ENCODE measurements at places on chromosomes 7 and 10.
A peak's percentile ranks its signal among the peaks of the same experiment; 100 is the strongest.

GRCh38 chr10:91123261-91123660 is 97.2 kb upstream of the PCGF5 start:
- no peak for DNase-seq

DNA sequence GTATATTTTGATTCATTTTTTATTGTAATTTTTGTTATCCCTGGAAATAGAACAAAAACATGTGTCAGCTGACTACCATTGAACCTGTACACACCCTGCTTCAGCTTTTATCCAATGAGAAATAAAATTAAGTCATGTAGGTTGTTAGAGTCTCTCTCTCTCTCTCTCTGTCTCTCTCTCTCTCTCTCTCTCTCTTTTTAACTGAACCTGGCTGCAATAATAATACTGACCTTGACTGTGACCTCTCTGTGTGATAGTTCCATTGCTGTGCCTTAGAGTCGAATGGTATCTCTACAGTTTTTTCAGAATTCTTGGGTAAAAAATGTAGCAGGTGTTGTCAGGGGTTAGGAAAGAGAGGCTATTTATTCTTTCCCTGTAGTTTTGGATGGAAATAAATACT is 637.8 kb downstream of the CNTNAP2 start:
- no peak for DNase-seq

GRCh38 chr10:103784723-103785418 is 70.5 kb downstream of the SH3PXD2A start:
- no peak for DNase-seq

DNA sequence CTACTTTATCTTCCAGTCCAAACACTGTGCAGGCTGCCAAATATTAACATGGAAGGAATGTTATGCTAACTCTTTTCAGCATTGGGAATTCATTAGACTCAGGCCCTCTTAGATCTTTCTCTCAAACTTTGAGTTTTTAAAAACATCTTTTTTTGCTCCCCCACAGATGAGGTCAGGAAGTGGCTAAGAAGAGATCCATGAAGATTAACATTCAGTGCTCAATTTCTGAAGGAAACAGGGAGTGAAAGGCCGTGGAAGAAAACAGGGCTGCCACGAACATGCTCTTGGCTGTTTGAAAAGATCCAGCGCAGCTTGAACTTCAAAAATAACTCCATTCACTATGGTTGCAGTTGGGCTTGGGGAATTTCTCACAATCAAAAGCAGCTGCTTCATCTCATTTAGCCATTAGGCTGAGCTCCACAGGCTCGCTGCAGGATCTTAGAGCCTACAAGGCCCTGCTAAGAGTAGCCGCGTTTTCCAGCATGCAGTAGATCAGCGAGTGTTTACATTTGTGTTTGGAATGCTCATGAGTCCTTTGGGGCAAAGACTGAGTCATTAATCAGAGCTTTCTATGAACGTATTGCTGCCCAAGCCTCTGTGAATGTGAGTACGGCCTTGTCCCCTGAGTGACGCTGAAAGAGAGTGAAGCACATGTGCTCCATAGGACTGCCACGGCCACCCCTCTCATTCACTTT is 41.2 kb upstream of the TNS3 start:
- no peak for DNase-seq

GRCh38 chr7:108120196-108120595 is 10.0 kb downstream of the LAMB4 start:
- no peak for DNase-seq

DNA sequence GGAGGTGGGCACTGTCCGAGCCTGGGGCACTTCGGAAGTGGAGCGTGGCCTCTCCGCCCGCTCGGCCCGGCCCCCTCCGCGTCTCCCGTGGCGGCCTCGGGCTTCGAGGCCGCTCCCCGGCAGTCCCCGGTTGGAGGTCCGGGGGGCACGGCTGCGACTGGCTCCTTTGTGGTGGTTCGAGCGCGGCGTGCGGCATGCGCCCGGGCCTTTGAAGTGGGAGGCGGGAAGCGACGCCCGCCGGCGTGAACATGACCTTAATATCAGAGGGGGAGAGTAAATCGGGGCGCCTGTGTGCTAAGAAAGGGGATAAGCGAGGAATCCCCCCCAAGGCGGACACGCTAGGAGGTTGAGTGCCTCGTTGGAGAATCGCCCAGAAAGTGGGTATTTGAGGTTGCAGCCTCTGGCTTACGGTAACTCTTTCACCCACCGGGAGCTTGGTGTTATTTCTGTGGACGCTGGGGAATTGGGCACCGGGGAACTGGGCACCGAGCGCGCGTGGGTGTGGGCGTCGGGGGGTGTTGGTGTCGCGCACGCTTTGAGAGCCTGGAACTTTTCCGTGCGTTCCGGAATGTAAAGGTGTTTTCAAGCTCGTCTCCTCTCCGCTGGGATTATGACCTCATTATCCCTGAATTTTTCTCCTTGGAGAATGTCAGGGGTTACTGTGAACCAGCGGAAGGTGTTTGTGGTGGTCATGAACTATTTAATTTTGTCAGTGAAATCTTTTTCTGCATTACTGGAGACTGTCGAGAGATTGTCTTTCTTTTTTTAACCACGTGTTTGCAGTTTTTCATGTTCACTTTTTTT is 660 bp downstream of the SUV39H2 start:
- DNase-seq = no peak

GRCh38 chr10:28668363-28669226 is 8.7 kb upstream of the BAMBI start:
- DNase-seq = peak; percentile 38

Measured in hematopoietic multipotent progenitor cell treated with erythropoietin and hydrocortisone succinate and interleukin-3 and kit ligand, for 15 days (in vitro differentiated cells).